ENCODE measurements at places on chromosomes 7 and 10.

GRCh38 chr7:94247970-94248369 lies 146.7 kb upstream of the COL1A2 start:
- DNase-seq: no peak

DNA sequence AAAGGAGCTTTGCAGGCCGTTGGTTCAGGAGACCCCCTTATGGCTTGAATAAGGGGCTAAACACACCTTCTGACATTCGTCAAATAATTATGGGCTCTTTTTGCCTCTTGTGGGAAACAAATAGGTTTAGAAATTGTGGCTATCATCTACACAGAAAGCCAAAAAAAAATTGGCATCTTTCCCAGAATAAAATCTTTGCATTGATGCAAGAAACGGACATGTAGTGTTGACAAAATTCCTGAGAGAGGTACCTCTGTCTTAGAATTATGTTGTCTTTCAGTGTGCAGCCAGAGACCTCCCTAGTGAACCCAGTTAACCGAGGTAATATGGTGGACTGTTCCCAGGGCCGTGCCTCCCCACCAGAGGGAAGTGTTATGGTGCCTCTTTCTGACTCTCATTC lies 283.9 kb downstream of the SDHAF3 start:
- DNase-seq: no peak

DNA sequence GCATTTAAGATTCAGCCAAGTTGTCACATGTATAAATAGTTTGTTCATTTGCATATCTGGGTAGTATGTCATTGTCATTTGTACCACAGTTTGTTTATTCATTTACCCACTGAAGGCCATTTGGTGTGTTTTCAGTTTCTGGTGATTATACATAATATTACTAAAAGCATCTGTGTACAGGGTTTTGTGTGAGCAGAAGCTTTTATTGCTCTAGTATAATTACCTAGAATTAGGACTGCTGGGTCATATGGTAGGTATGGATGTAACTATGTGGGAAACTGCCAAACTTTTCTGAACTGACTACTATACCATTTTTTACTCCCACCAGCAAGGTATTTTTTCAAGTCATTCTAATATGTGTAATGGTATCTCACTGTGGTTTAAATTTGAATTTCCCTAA lies 584.0 kb upstream of the GHITM start:
- DNase-seq: no peak

DNA sequence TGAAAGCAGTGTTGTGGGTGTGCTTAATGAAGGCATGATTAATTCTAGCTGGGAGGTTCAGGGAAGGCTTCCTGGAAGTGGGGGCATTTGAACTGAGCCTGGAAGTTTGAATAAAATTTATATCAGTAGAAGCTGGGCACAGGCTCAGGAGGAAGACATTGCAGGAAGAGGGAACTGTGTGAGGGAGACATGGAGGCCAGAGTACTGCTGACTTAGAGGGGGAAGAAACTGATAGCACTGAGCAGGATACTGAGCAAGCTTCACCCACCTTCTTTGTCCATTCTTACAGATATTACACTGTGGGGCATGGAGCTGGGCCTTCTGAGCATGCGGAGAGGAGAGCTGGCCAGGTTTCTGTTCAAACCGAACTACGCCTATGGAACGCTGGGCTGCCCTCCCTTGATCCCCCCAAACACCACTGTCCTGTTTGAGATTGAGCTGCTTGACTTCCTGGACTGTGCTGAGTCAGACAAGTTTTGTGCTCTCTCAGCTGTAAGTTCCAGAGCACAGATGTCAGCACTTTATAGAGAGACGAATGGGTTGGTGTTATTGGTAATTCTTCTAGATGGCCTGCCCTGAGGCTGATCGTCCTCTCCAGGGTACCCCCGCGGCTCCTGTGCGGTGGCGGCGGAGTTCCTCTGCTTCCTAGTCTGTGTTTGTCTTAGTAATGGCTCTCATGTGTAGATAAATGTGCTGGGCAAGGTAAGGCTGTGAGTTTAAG lies 2.1 kb downstream of the FKBP6 start:
- peak; percentile 24 for DNase-seq

GRCh38 chr7:2100278-2101208 lies 132.2 kb downstream of the MAD1L1 start:
- DNase-seq: no peak

- peak; percentile 29 for DNase-seq
Observed at GRCh38 chr7:96067321-96067720, 254.6 kb downstream of the SLC25A13 start.

- no peak for DNase-seq
Observed at GRCh38 chr10:87760195-87760905, 57.7 kb downstream of the ATAD1 start.

DNA sequence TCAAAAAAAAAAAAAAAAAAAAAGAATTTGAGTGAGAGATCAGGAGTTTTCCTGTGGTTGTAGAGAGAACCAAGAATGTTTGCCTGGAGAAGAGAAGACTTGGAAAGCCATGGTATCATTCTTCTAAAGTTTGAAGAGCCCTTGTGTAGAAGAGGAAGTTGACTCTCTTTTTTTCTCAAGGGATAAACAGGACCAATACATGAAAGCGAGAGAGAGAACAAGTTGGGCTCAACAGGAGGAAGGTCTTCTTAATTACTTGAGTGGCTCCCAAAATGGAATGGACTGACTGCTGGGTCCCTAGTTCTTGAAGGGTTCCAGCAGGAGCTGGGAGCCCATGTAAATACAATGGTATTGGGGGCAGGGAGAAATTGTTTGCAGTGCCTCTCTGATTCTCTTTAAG lies 173.3 kb upstream of the ADO start:
- no peak for DNase-seq

- no peak for DNase-seq
Observed at GRCh38 chr7:124187962-124188361, 155.1 kb upstream of the TMEM229A start.

GRCh38 chr10:59047957-59048618 lies 128.4 kb upstream of the PHYHIPL start:
- DNase-seq: no peak

GRCh38 chr7:131945313-131945911 lies 389.0 kb upstream of the PODXL start:
- no peak for DNase-seq

DNA sequence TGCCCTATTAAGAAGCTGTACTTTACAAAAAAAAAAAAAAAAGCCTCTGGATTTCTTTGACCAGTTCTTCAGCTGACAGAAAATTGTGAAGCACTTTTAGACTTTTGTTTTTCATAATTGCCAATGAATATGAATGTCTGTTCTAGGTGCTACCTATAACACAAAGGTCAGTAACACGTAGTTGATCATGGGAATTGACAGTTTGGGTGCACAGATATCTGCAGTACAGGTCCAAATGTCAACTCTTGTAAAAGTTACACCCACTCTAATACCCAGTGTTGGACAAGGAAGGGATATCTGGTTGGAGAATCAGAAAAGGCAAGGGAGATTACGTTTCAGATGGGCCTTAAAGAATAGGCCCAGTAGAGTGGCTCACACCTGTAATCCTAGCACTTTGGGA lies 1.8 kb downstream of the REEP3 start:
- no peak for DNase-seq

- peak; percentile 31 for DNase-seq
Observed at GRCh38 chr7:26200038-26200443, 505 bp downstream of the HNRNPA2B1 start.

DNA sequence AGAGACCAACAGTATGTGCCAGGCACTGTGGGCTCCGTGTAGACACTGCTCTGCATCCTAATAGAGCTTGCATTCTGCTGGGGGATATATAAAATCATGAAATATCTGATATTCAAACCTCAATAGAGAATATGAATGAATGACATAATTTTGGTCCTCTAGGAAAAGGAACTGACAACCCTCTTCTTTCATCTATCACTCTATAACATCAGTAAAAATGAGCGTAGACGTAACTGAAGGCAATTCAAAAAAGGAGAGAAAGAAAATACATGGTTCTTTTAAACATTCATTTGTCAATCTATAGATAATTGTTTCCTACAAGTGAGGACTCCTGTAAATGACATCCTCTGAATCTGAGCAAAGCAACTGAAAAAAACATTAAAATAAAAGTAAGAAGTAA lies 607.4 kb upstream of the LRRN3 start:
- no peak for DNase-seq

GRCh38 chr7:44051611-44052220 lies 7.2 kb downstream of the DBNL start:
- no peak for DNase-seq

DNA sequence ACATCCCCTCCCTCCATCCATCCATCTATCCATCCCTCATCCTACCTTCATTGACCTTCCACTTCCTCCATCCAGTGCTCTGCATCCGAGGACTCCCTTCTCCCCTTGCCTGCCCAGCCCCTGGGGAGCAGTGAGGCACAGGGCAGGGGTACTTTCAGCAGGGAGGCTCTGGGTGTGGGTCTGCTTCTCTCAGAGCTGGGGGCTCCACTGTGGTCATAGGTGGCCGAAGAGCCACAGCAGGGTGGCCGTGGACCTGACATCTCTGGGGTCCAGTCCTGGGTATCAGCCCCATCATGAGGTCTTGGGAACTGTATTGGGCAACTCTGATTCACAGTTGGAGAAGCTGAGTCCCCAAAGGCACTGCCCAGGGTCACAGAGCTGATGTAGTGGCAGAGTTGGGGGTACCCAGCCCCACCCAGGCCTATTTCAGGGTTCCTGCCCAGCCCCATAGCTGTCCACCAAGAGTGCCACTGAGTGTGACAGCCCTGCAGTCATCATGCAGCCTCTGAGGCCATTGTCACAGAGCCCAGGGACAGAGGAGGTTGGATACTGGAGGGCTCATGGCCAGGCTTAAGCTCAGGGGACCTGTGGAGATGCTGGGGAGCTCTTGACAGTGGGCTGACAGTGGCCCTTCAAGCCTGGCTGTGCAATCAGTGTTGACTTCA lies 35.3 kb upstream of the DPYSL4 start:
- no peak for DNase-seq

- DNase-seq: no peak
Observed at GRCh38 chr10:47331954-47332353, 9.7 kb downstream of the GDF2 start.

DNA sequence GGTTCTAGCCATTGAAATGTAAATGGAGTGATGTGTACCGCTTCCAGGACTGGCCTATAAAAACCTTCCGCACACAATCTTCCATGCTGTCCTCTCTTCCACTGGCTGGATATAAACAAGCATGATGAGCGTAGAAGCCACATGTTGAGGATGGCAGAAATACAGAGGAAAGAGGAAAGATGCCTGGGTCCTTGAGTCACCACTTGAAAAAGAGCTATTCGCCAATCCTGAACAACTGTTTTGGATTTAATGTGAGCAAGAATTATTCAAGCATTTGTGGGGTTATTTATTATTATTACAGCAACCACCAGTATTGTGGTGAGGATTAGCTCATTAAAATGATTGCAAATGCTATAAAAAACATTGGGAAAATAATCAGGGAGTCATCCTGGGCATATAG lies 45.8 kb upstream of the PLXNA4 start:
- DNase-seq: no peak

- no peak for DNase-seq
Observed at GRCh38 chr7:156651474-156651873, 10.9 kb downstream of the RNF32 start.

- DNase-seq: peak; percentile 66
Observed at GRCh38 chr7:120996333-120996987, 7.9 kb downstream of the CPED1 start.

GRCh38 chr10:13925971-13926780 lies 339.4 kb downstream of the PRPF18 start:
- no peak for DNase-seq

DNA sequence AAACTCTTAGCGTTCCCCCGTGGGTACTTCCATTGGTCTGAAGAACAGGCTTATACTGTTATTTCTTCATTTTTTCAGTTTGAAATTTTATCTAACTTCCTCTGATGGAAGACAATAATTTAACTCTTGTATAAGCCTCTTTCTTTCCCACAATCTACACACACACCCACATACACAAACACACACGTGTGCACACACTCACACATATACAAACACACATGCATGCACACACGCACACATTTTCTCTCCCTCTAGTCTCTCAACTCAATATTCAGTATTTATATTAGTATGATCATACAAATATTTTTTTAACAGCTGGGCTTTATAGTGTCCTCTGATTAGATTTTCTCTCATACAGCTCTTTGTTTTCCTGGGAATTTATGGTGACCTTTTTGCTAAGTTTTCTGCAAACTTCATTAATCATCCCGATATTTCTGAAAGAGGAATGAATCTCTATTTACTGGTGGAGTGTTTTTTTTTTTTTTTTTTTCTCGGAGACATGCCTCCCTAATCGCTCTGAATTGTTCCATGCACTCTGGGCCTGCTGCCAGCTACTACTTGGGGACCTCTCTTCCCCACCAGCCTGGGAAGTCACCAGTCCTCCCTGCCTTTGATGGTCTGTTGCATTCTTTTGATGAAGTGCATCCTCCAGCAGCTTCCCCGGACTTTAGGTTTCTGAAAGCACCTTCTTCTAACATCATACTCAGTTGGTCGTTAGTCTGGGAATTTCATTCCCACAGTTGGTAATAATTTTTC lies 75.5 kb downstream of the ZNF777 start:
- no peak for DNase-seq

DNA sequence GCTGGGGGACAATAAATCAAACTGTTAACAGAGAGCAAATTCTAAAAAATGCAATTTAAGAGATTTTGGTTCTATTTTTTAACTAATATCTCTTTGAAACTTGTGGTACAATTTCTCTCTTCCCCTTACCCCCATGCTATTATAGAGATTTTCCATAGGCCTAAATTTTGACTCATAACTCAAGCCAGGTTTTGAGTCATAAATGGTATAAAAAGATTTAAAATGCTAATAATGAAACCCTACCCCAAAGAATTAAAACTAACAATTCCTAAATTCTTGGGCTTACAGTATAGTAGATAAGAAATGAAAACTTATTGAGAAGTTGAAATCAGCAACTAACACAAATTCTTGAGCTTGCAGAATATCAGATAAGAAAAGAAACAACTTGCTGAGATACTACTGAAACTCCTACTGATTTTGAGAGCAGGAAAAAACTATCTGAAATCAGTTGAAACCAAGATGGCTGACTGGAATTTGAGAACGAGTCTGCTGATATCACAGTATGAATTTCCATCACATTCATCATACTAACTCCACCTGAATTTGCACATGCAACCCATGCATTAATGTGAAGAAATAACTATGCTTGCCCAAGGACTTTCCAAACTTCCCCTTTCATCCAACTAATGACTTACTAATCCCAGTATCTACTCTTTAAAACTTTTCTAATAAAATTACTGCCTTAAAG lies 36.3 kb downstream of the POT1 start:
- DNase-seq: no peak

Data from RCC 7860 (cell line).